ENCODE measurements at places on chromosomes 12 and 14.

DNA sequence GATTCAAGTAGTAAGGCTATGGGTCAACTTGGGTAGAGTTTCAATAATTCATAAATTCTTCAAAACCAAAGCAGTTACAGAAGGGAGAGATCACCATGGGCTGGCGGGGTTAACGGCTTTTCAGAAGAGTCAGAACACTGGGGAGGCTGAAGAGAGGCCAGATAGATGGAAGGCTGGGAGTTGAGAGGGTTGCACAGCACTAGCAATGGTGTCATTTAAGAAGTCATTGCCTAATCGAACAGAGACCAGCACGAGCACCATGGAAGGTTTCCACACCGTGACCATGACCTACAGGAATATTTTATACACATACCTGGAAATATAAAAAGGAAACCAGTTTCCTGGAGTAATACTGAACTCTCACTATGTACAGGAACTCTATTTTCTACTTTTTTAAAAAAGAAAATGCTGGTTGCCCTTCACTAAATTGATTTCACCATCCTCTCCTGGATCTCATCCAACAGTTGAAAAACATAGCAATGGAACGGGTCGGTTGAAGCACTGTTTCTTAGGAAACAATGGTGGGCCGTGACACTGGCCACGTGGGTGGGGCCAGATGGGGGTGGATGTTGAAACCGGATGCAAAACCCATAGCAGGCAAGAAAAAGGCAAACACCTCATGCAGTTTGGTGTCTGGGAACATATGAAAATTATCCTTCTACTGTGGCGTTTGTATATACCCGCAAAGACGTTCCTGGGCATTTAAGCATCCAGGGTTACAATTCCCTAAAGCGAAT is 38.0 kb upstream of the RIN3 start:
- DNase-seq, result no peak

DNA sequence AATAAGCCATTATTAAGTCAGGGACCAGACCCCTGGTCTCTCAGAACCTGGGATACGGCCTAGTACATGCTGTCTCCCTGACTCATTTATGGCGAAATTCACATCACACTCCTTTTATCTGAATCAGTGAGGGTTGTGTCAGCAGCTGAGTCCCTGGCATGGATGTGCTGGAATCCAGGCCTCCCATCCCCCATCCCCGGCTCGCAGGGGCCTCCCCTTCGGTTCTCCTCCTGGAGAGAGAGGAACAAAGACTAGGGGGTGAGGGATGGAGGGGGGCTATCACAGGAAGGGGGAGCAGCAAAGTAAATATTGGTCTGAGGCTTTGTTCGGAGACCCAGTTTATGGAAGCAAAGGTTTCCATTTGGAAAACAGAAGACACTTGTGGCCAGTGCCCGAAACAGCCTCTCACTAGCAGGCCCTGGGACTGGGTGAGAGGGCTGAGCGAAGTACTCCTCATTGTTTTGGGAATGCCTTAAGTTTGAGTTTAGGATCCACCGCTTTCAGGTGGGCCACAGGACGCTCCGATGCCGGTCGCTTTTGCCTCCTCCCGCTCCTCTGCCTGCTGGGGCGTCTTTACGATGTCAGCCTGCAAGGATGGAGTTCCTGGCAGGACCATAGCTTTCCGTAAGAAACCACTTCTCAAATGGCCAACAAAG is 145.0 kb downstream of the PRKCH start:
- no peak for DNase-seq

DNA sequence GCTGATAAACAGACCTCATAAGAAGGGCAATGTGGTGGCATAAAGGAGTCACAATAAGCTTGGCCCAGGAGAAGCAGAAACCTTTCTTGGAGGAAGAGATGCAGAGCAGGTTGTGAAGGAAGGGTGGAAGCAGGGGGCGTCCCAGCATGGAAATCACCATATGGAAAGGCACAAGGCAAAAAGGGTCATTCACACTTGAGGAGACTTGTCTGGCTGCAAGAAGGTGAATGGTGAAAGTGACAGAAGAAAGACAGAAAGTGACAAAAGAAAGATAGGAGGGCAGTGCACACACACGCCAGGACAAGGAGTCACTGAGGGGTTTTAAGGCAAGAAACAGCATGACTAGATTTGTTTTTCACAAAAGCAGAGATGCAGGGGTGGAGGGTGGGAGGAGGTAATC is 38.3 kb downstream of the GALNT4 start:
- no peak for DNase-seq

GRCh38 chr12:44441155-44441554 is 435.0 kb downstream of the NELL2 start:
- no peak for DNase-seq

DNA sequence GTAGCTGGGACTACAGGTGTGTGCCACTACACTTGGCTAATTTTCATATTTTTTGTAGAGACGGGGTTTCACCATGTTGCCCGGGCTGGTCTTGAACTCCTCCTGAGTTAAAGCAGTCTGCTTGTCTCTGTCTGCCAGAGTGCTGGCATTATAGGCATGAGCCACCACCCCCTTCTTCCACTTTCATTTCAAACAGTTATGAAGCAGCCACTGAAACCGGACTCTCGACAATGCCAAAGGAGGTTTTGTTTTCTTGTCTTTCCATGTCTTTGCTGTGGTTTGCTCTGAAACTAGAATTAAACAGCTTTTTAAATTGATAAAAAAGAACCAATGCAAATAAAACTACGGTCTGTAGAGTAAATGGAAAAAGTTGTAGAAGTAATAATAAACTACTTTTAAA is 30.4 kb downstream of the RAP1B start:
- DNase-seq, result no peak

DNA sequence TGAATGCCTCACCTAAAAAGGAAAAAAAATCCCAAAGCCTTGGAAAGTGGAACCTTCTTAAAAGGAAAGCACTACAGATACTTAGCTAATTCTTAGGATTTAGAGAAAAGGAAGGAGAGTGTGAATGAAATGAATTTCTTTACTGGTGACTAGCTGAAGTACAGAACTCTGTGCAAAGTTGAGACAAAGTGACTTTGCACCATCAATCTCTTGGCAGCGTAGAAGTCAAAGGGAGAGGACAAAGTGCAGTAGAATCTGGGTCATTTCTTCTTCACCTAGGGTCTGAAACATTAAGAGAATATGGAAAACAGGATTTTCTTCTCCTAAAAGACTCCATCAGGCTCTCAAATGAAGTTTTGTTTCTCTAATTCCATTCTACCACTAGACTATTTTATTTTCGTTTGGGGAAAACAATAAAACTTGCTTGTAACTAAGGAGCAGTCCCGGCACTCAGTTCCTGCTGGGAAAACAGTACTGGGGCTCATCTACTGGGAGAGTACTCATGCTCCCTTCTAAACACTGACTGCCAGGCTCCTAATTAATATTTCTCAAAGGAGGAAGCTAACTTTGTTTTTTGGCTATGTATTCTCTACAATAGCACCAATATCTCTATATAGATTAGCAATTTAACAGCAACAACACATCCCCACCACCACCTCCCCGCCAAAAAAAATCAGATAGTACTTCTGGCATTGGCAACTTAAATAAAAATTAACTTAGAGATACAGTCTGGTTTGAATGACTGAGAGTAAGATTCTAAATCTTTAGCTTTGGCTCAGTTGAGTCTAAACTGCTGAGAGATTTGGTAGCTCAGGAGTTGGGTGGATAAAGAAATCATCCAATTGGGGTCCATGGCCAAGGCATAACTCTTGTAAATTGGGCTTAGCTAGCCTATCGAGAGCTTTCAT is 110.7 kb downstream of the SLC15A5 start:
- no peak for DNase-seq

- DNase-seq, result no peak
Observed at GRCh38 chr14:37709419-37710195, 114.2 kb downstream of the TTC6 start.

DNA sequence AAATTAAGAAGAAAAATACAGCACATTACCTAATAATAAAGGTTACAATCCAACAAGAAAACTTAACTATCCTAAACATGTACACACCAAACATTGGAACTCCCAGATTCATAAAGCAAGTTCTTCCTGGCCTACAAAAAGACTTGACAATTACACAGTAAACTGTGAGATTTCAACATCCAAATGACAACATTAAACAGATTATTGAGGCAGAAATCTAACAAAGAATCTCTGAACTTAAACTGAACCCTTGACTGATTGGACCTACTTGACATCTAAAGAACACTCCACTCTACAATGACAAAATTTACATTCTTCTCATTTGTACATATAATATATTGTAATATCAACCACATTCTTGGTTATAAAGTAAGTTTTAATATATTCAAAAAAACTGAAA is 1341.3 kb downstream of the LRFN5 start:
- DNase-seq, result no peak

DNA sequence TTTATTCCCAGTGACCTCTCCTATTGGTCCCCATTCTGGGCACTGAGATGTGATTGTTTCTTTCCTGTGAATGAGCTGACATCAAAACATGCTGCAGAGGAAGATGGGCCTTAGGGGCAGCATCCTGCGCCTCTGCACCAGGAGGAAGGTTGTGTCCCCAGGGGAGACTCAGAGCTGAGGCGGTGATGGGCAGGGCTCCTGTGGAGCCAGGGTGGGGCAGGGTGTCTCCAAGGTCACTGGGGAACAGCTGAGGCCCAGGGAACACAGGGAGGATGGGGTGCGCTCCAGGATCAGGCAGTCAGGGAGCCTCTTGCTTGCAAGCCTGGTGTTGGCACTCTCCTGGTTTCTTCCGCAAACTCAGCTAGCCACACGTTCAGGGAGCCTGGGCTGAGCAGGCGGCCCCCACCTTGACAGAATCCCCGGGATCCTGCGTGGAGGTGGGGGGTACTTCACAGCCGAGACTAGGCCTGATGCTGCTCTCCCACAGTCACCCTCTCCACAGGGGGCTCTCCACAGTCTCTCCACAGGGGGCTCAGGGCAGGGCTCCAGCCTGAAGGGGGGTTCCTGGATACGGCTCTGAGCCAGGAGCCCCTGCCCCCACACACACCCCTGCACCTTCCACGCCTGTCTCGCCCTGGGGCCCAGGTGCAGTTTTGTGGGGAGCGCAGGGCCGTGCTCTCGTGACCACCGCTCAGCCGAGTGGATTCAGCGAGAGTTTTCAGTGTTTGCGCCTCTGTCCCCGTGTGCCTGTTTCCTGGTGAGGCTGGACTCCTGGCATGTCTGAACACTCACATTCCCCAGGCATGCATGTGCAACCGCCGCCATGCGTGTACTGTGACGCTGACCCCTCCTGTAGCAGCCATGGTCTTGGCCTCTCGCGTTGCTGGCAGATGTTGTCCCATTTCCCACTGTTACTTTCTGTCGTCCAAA is 264.7 kb downstream of the SEC23A start:
- no peak for DNase-seq
